ENCODE measurements at places on chromosomes 4 and X.

DNA sequence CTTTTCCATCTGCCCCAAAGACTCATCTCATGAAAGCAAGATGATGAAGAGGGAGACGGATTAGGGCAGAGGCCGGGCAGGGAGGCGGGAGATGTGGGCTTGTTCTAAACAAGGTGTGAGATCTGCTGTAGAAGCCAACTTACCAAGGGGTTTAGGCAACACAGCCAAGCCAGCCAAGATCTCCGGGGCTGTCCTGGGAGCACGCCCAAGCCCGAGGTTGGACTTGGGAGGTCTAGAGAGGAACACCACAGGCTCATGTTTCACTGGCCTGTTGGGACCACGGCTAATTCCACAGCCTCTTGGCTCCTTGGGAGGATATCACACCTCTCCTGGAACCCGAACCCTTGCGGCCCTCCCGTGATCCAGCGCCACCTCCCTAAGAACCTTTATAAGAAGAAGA is 171.4 kb downstream of the CRLF2 start:
- DNase-seq = no peak

GRCh38 chrX:154733066-154733425 is 17.8 kb downstream of the GAB3 start:
- peak; percentile 73 for DNase-seq

- DNase-seq = peak; percentile 97
These were observed 37.9 kb downstream of the SGMS2 start for GRCh38 chr4:107862658-107863057.

DNA sequence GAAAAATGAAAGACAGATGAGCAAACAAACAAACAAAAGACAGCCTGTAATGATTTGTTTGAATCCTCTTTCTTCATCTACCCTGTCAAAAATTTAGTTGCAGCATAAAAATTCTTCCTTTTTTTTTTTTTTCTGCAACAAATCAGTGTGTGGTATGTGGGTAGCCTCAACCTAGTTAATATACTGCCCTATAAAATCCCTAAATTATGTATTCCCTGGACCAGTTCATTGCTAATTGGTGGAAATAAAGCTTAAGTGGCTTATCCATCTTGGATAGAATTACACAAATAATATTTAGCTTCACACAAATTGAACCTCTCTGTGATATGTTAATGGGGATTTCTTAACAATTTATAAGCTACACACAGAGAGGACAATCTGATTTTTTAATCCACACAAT is 208.4 kb downstream of the NDST4 start:
- no peak for DNase-seq

DNA sequence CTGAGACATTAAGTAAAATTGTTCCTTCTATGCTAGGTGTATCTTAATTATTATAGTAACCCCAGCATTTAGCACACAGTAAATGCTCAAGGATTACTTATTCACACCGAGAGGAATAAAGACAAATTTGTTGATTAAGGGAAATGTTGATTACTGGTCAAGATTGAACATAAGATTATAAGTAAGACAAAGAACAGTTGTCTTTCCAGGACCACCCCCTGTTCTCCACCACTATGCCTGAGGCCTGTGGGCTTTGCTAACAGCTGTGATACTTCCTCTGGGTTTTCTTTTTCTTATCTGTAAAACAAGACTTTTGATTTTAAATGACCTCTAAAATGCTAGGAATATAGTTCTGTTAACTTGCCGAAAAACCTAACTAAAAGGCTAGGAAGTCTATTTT is 128.0 kb downstream of the DCLK2 start:
- no peak for DNase-seq

- no peak for DNase-seq
These were observed 14.0 kb downstream of the RAP1GDS1 start for GRCh38 chr4:98275145-98275544.

GRCh38 chr4:88014386-88014905 is 7.0 kb downstream of the PKD2 start:
- no peak for DNase-seq

- DNase-seq = no peak
These were observed 89.2 kb downstream of the PJA1 start for GRCh38 chrX:69076088-69076487.

GRCh38 chrX:153063315-153063714 is 7.0 kb downstream of the PNMA3 start:
- DNase-seq = peak; percentile 38

- peak; percentile 89 for DNase-seq
These were observed 17.5 kb upstream of the TBC1D1 start for GRCh38 chr4:37873386-37873785.

DNA sequence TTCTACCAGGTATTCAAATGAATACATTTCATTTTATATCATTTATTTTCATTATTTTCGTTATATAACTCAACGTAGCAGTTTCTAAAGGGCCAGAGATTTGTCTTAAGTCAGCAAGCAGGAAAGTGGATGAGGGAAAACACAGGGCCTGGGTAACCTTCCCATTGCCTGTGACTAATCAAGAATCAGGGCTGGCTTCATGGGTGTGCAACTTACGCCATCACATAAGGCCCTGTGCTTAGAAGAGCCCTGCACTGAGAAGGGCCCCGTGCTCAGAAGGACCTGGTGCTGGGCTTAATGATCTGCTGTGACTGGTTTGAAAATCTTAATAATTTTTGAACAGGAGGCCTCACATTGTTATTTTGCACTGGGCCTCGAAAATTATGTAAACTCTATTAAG is 65.4 kb upstream of the FAM9C start:
- peak; percentile 54 for DNase-seq

DNA sequence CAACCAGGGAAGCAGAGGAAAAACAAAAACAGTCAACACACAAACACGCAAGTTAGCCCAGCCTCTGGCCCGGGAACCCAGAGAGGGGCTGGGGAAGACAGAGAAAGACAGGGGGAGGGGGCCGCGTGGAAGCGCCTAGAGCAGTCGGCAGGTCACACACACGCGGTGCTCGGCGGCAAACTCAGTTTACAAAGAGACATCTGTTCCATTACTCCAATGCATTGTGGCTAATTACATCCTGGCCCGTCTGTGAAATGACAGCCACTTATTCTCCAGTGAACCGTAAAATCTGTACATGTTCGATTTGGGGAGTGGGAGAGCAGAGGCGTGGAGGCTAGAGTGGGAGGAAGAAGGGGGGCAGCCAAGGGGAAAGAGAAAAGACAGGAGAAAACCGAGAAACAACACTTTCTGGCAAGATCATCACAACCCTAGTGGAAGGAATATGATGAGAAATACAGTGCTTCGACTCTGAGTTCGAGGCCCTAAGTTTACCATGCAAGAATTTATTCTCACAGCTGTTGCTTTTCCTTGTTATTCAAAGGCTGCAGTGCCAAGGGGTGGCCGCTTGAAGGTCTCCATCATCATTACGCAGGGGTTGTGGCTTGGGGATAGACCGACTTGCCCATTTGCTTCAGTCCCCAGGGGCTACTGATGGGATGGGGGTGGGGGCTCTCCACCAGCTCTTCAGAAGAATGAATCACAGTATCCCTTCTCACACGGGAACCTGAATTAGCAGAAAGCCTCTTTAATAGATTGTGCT is 167.7 kb downstream of the MGST2 start:
- no peak for DNase-seq

GRCh38 chr4:26050212-26050643 is 136.2 kb downstream of the SMIM20 start:
- no peak for DNase-seq

DNA sequence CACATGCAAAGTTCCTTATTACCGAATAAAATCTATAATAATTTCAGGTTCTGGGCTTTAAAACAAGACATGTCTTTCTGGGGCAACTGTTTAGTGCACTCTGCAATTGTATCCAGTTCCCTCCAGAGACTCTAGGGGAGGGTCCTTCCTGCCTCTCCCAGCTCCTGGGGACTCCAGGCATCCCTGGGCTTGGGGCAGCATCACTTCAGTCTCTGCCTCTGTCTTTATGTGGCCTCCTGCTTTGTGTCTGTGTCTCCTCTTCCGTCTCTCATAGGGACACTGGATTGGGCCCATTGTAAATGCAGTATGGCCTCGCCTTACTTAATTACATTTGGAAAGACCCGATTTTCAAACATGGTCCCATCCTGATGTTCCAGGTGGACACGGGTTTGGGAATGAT is 10.9 kb upstream of the ASMTL start:
- no peak for DNase-seq

DNA sequence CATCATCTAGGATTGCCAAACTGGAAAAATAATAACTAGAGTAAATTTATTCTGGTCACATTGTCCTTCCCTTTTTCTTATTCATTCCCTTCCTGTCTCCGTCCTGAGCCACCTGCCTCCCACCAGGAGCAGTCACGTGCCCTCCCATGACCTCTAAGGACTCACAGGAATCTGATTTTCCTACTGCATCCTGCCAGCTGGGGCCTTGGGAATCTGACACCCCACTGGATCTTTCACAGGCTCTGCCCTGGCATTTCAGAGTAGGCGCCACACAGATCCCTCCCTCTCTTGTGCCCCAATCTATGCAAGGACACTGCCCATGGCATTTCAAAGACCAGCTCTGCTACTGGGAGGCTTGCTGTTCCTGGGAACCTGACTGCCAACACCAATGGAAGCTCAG is 520.5 kb downstream of the PPARGC1A start:
- DNase-seq = no peak

Measured in cardiac fibroblast (primary cell).